GM12864 (cell line): ENCODE measurements at places on chromosomes 2 and 18.

DNA sequence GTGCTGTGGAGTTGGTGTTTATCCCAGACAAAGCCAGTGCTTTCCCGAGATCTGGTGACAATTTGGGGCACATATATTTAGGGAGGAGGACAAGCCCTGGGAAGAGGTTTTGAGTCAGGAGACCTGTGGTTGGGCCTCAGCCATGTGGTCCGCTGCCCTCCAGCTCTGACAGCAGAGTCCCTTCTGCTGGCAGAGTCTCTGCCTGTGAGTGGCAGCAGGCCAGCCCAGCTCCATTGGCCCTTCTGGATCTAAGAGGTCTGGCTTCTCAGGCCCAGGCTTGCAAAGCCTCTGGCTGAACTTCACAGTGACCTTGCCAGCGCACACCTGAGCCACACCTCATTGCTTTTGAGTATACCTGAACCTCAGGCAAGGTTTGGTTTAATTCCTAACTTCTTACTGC is 115.3 kb downstream of the BCL2L11 start:
- no peak for DNase-seq

DNA sequence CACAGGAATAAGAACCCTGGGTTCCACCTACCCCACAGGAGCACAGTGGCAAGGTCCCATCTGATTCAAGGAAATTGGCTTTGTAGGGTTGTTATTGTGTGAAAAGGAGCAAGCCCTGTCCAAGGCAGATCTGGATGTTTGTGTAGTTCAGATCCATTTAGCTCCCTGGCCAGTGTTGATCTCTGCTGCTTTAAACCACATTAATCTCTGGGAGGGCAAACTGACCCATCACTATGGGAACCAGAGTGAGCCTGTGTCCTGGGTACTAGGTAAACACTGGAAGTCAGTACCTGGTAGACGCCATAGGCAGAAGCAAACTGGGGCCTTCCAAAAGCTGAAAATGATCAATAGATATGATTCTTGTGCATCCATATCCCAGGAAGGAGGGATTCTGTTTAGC is 271.5 kb upstream of the EPAS1 start:
- DNase-seq, result no peak

GRCh38 chr2:226754821-226755604 is 44.6 kb downstream of the IRS1 start:
- DNase-seq, result no peak

- DNase-seq, result no peak
Measured at GRCh38 chr2:235672720-235673119, 178.9 kb downstream of the AGAP1 start.

- no peak for DNase-seq
Measured at GRCh38 chr2:145910416-145910815, 1390.5 kb upstream of the ZEB2 start.

GRCh38 chr2:201938156-201938775 is 95.4 kb upstream of the FZD7 start:
- DNase-seq, result no peak
